ENCODE measurements at places on chromosomes 6 and 20.

DNA sequence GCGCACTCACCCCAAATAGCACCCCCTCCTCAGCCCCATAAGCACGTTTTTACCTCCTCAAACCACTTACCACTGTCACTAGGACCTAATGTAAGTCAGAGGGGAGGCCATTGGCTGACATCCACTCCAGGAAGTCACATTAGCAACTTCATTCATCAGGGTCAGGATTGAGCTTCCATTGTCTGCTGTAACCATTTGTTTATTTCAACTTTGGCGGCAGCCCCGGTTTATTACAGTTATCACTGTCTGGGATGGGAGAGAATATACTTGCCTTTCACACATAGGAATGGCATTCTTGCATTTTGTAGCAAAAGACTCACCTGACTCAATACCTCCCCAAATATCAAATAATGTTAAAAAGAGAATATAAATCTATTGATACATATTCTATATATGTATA is 38.3 kb downstream of the MAFB start:
- no peak for DNase-seq

GRCh38 chr20:58169450-58169849 is 59.0 kb downstream of the ANKRD60 start:
- DNase-seq, result no peak

GRCh38 chr6:30679765-30680535 is 6.5 kb downstream of the PPP1R18 start:
- no peak for DNase-seq

DNA sequence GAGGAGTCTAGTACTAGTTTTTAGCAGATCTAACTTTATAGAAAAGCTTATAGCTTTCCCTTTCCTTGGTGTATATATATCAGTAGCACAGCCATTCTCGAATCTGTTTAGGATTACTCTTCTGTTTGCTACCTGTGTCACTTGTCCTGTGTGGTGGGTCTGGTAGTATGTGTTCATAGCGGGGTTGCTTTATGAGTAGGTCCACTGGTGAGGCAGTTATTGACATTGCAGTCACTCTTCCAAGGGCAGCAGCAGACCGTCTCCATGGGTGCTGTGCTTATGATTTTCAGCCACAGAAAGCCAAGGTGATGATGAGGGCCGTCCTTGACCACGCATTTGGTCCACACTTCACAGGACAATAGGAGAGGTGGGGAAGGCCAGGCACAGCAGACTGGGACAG is 171.5 kb downstream of the CDKAL1 start:
- DNase-seq, result no peak

DNA sequence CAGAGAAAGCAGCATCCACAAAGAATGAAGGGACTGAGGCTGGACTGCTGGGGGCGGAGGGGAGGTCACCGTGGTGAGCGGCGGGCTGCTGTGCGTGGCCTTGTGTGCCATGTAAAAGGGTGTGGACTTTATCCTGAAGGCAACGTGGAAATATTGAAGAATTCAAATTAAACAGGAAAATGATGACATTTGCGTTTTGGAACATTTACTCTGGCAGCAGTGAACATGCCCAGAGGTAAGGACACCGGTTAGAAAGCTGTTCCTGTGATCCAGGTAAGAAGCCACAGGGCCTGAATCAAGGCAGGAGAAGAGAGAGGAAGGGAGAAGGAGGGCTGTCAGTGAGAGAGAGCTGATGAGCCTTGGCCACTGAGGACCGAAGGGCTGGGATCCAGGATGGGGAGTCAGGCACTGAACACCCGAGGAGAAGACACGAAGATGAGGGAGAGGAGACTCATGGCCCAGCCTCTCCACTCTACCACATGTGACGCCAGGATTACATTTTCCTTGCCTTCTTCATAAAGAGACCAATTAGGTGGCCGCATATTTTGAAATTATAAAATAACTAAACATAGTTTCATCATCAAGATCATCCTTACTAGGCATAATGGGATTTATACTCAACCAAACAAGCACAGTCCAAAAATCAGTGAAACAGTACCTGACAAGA is 58.4 kb downstream of the TRAM2 start:
- no peak for DNase-seq

GRCh38 chr6:137848672-137849071 is 18.4 kb upstream of the TNFAIP3 start:
- DNase-seq, result no peak

GRCh38 chr6:158596861-158597260 is 37.0 kb downstream of the TMEM181 start:
- no peak for DNase-seq

DNA sequence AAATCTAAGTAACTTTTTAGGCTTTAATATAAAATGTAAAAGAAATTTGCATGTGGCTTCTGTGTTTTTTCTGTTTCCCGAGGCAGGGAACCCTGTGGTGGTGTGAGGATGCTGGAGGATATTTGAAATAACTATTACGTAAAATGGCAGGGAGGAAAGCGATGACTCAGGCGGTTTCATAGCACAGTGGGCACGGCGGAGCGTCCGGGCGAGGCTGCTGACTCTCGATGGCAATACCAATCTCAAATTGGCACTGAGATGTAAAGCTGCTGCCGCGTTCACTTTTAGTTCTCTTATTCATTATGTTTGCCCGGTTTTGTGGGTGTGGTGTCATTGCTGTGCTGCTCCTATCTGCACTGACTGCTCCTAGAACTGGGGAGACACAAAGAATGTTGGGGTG is 254.3 kb downstream of the THBS2 start:
- no peak for DNase-seq

DNA sequence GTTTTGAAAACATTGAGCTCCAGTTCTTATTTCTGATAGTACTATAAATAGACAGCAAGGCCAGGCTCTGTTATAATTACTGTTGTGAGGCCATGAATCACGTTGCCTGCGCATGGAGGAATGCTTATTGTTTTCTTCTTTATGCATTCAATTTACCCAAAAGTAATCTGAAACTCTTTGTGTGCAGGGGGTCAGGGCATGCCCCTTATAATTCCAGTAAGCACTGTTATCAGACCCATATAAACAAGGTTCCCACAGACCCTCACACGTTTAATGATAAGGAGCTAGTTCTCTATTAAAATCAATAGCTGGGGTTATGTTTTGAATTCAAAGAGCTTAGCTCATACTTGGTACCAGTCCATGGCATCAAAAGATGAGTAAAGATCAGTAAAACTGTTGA is 174.8 kb upstream of the ARG1 start:
- no peak for DNase-seq

- DNase-seq, result no peak
These were observed 84.7 kb downstream of the CD164 start for GRCh38 chr6:109297406-109298110.

- no peak for DNase-seq
These were observed 545.9 kb upstream of the FLRT3 start for GRCh38 chr20:14883324-14883723.

GRCh38 chr6:153949616-153950015 is 89.4 kb upstream of the OPRM1 start:
- no peak for DNase-seq

GRCh38 chr6:110761371-110761770 is 53.9 kb downstream of the CDK19 start:
- no peak for DNase-seq

- no peak for DNase-seq
These were observed 69.9 kb downstream of the TOX2 start for GRCh38 chr20:43984587-43984986.

- no peak for DNase-seq
These were observed 3.6 kb downstream of the CCND3 start for GRCh38 chr6:41937861-41938574.

GRCh38 chr6:168367285-168367751 is 47.7 kb upstream of the DACT2 start:
- no peak for DNase-seq

GRCh38 chr6:134398453-134398852 is 80.5 kb upstream of the SGK1 start:
- DNase-seq, result no peak

All from amygdala (tissue), 56 donors.